ENCODE measurements at places on chromosomes 5 and 9.

DNA sequence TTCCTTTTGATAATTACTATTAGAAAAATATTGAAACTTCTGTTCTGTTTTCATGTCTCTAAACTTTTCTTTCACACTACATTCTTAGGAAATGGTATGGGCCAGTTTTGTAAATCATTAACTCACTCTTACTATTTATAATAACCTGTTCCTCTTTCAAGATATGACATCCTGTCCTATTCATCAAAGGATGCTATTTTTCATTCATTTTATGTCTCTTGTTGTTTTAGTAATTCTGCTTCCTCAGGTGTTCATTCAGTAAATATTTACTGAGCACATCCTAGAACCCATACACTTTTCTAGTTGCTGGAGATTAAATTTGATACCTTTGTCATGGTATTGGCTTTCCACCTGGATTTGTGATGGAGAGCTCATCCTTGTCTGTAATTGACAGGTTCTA, 58.0 kb downstream of the GDA start:
- DNase-seq: no peak

DNA sequence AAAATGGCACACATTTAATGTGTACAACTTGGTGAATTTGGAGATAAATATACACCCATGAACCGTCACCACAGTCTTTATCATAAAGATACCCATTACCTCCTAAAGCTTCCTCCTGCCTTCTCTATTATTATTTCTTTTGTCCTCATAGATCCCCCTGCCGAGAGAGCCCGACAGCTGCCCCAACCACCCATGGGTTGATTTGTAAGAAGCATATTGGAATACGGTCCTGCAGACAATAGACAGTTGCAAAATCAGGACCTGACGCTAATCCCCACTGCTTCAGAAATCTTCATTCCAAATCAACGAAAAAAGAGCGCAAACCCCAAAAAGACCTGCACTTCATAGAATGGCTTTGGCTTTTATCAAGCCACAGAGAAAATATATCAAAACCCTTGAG, 697.5 kb downstream of the SEMA5A start:
- no peak for DNase-seq

DNA sequence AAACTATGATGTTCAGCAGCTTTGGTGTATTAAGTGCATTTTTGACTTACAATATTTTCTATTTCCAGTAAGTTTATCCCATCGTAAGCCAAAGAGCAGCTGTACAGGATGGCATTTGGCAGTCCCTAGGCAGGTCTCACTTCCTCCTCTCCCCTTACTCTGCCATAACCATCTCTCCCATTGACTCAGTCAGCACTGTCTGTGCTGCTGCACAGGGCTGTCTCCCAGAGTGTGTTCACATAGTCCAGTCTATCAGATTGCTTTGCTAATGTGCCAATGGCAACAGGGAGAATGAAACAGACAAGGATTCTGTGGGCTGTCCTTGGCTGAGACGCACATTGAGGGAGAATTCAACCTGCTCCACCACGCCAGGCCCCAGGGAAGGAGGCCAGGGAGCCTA, 47.0 kb upstream of the CAST start:
- DNase-seq: no peak

GRCh38 chr9:130698514-130698913, 4.9 kb downstream of the EXOSC2 start:
- no peak for DNase-seq

- no peak for DNase-seq
These were observed 194.6 kb downstream of the DENND1A start for GRCh38 chr9:123735376-123735775.

DNA sequence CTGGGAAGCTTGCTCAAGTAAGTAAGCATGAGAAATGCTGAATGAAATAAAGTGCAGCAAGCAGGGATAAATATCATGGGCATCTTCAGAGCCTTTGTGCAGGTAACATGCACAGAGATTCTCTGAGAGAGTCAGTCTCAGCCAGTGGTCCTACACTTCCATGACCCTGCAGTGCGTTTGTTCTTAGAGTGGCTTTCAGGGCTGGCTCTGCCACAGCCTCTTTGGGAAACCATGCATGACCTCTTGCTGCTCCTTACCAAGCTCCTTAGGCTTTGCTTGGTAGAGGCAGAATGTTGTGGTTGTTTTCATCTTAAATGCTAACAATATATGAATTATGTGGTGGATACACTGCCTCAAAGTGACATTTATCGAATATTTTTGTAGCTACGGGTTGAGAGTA, 5.4 kb downstream of the SYK start:
- DNase-seq: no peak

Measured in NCI-H82 (cell line).